ENCODE measurements at places on chromosomes 6 and 20.

GRCh38 chr6:89692256-89692655 is 53.7 kb upstream of the LYRM2 start:
- no peak for DNase-seq

DNA sequence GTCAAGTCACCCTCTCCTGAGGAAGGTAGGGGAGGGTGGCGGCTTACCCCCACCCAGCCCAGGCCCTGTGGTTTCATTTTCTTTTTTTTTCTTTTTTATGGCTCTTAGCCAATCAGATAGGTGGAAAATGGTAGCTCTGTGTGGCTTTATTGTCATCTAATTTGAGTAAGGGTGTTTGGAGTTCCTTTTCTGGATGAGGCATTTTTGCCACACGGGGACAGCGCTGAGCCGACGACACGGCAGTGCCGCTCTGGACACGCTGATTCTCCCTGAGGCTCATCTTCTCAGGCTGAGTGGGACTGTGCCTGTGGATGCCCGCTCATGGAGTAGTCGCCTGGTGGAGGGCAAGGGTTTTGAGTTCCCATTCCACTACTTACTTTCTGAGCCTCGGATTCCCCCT is 37.6 kb upstream of the ANGPT4 start:
- no peak for DNase-seq

- DNase-seq: no peak
These were observed 99.5 kb downstream of the FOXC1 start for GRCh38 chr6:1709234-1709641.

DNA sequence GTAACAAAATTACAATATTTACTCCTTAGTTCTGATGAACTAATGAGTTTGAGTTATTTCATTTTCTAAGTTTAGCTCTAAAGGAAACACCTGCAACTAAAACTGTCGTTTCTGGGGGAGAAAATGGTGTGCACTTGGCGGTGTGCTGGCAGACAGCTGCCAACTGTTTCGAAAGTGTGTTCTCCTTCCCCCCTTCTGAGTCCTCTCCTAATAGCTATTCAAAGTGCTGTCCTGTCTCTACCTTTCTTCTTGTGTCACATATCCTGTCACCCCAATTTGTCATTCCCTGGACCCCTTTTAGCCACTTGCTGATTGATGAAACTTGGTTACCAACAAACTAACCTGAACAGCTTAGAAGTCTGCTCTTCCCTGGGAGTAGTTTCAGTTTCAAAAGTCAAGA is 4.9 kb upstream of the UBE2J1 start:
- no peak for DNase-seq

- DNase-seq: no peak
These were observed 111.8 kb downstream of the UBE3D start for GRCh38 chr6:82953871-82954270.

GRCh38 chr20:41135888-41136679 is 1.3 kb upstream of the PLCG1 start:
- peak; percentile 59 for DNase-seq

- no peak for DNase-seq
These were observed 54.6 kb downstream of the FARS2 start for GRCh38 chr6:5315881-5316280.

- no peak for DNase-seq
These were observed 119.6 kb upstream of the RNF24 start for GRCh38 chr20:4134861-4135379.

DNA sequence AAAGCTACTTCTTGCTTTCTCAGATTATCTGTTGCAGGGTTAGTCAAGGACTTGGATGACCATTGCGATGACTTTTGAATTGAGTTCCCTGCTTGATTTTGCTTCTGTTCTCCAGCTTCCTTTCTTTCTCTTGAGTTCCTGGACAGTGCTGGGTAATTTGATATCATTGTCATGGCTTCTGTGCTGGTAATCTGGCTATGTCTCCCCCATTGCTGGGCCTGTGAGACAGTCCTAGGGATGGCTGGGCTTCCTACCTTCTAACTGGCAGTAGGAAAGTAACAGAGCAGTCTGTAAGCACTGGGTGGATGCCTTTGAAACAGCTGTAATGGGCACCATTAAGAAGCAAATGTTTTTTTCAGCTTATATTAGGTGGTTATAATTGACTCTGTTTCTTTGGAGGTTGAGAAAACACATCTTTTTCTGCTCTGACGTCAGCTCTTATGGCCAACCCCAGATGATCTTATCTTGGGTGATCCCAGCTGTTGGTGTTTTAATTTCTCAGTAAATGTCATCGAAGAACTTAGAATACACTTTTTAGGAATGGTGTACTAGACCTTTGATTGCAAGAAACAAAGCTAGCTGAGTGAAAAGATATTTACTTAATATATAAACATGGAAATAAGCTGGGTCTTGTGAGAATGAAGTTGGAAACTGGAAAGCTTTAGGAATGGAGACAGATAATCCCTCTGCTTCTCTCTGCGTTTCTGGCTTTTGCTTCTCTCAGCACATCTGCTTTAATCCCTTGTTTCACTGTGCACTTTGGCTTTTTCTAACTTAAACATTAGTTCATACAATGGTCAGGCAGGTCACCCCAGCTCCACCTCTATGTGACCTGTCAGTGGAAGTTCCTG is 195.0 kb upstream of the MAN1A1 start:
- DNase-seq: no peak

GRCh38 chr6:137975188-137975940 is 108.3 kb downstream of the TNFAIP3 start:
- DNase-seq: no peak

DNA sequence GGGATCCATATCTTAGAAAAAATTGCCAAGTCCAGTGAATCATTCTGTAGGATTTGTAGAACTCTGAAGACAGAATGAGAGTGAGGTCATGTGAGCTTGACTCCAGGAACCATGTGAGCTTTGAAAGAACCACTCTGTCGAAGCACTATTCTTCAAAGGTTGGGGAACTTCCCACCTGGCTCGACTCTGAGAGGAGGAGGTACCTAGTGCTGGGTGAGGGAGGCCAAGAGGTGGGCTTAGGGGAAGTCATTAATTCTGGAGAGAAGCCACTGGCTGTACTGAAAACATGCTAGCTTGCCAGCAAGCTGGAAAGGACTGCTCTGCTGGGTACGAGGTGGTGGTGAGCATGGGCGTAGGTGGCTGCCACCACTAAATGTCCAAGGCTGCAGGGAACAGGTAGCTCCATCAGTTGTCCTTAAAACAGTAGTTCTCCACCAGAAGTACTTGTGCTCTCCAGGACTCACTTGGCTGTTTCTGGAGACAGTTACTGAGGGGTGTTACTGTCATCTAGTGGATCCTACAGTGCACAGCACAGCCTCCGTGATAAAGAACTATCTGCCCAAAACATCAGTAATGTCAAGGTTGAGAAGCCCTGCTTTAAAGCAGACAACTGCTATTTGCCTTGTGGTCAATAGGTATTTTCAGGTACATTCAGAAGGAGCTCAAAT is 34.7 kb upstream of the SYNJ2 start:
- DNase-seq: peak; percentile 70

DNA sequence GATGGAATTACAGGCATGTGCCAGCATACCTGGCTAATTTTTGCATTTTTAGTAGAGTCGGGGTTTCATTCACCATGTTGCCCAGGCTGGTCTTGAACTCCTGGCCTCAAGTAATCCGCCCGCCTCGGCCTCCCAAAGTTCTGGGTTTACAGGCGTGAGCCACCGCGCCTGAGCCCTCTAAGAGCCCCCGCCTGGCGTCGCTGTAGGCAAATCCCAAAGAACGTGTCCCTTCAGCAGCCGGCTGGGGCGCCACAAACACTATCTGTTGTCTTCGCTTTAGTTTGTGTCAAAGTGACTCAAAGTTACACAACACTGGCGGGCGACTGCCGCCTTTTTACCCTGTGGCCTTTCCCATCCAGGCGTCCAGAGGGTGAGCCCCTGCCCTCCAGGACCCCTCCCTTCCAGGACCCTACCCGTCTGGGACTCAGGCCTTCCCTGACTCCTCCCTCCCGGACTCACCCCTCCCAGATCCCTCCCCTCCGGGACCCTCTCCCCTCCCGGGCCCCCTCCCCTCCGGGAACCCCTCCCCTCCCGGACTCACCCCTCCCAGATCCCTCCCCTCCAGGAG is 940 bp upstream of the ADRM1 start:
- DNase-seq: peak; percentile 66

- no peak for DNase-seq
These were observed 10.7 kb upstream of the LAMP5 start for GRCh38 chr20:9503526-9504245.

GRCh38 chr6:52498538-52499017 is 78.3 kb downstream of the TRAM2 start:
- DNase-seq: no peak

DNA sequence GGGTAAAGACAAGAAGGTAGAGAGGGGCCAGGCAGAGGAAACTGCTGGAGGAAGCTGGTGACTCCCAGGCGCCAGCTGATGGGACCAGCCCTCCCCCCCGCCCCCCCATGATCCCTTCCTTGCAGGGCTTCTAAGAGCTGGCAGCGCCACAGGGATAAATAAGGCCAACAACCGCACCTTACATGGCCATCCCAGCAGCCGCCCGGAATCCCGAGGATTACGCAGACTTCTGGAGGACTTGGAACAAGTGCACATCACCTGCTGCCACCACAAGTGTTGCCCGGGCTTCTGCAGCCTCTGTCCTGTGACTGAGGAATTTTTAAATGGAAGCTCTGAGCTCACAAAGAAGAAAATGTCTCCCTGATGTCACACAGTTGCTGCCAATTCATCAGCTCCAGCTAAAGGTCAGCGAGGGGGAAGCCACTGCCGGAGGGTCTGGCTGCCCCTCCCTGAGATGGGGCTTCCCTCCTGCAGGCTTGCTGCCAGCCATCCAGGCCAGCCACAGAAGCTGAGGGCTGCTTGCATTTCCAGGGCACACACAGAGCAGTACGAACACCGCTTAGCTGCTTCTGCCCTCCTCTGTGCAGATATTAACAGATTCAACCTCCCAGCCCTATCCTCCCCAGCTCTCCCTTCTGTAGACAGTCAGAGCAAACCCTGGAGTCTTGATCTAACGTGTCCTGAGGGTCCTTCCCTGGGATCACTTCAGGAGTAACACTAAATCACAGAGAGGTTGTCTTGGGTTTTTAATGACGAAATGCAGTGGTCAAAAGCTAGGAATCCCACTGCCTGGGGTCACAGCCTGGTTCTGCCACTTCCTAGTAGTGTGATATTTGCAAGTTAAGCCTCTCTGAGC is 38.6 kb upstream of the PIM1 start:
- no peak for DNase-seq

DNA sequence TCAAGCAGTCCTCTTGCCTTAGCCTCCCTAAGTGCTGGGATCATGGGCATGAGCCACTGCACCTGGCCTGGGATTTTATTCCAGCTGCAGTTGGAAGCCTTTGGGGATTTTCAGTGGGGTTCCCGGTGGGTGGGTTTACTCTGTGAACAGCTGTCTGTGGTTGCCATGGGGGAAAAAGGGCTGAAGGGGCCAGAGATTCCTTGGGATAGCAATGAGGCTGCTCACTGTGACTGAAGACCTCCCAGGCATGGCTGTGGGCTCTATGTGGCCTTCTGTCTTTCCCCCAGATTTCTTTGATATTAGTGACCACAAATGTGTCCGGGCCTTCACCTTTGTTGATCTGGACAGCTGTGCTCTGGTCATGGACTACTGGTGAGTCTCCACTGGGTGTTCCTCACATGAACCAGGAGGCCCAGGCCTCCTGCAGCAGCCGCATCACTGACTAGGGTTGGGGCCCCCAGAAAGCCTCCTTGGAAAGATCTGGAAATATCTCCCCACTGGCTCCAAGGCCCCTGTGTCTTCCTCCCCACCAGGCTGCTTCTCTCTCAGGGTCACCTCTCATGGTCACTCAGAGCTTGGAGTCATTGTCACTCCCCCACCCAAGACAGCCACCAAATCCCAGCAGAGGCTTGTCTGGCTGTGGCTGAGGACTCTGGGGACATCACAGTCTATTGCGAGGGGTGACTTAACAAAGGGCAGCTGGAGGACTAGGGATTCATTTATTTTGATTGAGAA is 33.4 kb downstream of the EFCAB8 start:
- DNase-seq: no peak

- DNase-seq: no peak
These were observed 111.3 kb upstream of the PRSS16 start for GRCh38 chr6:27136077-27136644.

GRCh38 chr6:89459501-89459900 is 26.5 kb downstream of the ANKRD6 start:
- DNase-seq: no peak

GRCh38 chr6:161803131-161803530 is 529.3 kb upstream of the AGPAT4 start:
- no peak for DNase-seq

- DNase-seq: peak; percentile 9
These were observed 517.0 kb downstream of the LMBRD1 start for GRCh38 chr6:69279805-69280204.

GRCh38 chr6:52255434-52255833 is 11.1 kb upstream of the IL17F start:
- DNase-seq: no peak

GRCh38 chr6:128278836-128279235 is 241.6 kb downstream of the PTPRK start:
- no peak for DNase-seq

- no peak for DNase-seq
These were observed 773.4 kb downstream of the KIF16B start for GRCh38 chr20:15799871-15800270.

DNA sequence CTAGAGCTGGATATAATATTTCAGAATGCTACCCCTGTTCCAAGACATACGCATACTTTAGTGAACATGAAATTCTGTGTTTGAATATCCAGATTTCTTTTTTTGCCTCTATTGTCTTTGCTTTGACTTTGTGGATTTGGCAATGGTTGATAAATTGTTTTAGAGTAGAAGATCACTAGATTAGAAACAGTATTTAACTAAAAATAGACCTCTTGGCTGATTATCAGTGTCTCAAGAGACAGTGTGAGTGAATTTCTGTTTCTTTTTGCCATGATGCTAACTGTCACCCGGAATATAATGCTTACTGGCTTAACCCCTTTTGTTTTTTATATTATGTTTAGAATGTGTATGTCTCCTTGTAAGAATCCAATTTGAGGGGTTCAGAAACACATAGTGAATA is 102.5 kb downstream of the PLCB1 start:
- no peak for DNase-seq

DNA sequence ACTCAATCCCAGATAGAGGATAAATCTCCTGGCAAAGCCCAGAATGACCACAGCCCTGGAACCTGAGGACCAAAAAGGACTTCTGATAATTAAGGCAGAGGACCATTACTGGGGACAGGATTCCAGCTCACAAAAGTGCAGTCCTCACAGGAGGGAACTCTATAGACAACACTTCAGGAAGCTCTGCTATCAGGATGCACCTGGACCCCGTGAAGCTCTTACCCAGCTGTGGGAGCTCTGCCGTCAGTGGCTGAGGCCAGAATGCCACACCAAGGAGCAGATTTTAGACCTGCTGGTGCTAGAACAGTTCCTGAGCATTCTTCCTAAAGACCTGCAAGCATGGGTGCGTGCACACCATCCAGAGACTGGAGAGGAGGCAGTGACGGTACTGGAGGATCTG is 992 bp downstream of the ZSCAN16 start:
- no peak for DNase-seq

GRCh38 chr6:138498629-138499302 is 528 bp downstream of the NHSL1 start:
- DNase-seq: no peak
